Stomach (tissue), 19 donors: ENCODE measurements at places on chromosomes 13 and 19. TPM values are rescaled to one million over a fixed set of nuclear protein-coding genes. Genes with fewer than 3 reads are reported as not detected.

GRCh38 chr13:113411216-113412023, 41.9 kb downstream of the ADPRHL1 start:
- no peak for DNase-seq

DNA sequence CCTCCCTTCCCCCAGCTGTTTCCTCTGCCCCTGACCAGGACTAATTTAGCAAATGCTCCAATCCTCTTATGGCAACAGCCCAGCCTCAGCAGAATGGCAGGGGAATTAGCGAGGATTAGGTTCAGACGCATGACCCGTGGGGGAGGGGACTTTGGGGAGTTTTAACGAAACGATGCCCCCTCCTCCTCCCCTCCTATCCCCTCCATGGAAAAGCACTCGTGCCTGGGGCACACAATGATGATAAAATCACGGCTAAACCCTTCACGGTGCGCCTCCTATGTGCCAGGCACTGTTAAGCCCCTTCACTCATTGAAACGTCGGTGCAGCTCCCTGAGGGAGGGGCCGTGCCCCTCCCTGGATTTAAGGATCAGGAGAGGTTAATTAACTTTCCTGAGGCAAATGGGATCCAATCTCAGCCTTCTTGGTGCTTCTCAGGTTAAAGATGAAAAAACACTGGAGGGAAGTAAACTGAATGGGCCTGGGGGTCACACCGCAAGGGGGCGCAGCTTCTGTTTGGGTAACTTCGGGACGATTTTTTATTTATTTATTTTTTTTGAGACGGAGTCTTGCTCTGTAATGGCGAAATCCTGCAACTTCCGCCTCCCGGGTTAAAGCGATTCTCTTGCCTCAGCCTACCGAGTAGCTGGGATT, 10.1 kb upstream of the TPRX2 start:
- DNase-seq = no peak

- no peak for DNase-seq
These were observed 35.9 kb upstream of the MAB21L1 start for GRCh38 chr13:35512271-35512920.

- no peak for DNase-seq
These were observed at the start of gene KRTDAP for GRCh38 chr19:35490364-35490763. Gene KRTDAP (minus strand): TSS chr19:35490464. CDS start chr19:35490442, 22 bp downstream.

DNA sequence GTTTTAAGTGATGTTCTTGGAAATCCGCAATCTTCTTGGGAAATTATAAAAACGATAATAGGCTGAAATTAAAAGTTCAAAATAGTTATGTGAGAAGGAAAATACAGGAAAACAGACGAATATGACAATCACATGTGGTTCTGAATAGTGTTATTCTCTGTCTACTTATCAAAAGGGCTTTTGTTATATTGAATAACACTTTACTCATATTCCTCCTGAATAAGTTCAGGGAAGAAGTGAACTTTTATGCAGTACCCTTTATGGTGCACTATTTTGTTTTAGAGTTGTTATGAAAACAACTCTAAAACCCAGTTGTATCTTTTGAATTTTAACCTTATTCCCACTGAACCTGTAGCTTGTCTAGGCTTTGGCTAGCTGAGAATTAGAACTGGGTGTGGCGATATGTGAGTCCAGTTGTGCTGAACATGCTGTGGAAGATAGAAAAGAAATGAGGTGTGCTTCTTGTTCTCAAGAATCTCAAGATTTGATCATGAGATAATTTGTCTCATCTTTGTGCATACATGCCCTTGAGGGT, 384.4 kb downstream of the LMO7 start:
- no peak for DNase-seq

DNA sequence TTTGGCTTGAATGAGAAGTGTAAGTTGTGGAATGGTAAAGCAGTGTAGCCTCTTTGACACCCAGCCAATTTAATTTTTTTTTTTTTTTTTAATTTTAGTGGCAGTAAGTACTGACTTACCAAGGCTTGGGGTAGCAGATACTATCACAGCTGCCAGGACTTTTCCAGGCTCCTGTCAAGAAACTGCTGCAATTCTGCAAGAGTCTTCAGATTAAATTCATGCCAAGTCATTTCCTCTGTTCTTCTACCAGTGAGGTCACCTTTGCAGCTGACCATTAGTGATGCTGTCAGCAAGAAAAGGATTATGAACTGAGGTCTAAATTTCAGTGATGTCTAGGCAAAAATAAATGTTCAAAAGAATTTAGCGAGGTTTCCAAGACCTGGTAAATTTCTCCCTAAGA, 91.2 kb downstream of the GGACT start:
- no peak for DNase-seq

- no peak for DNase-seq
These were observed 200.5 kb downstream of the POU4F1 start for GRCh38 chr13:78402708-78403400.

GRCh38 chr13:113202912-113203311, 5.6 kb downstream of the PCID2 start:
- no peak for DNase-seq

- no peak for DNase-seq
These were observed 2.0 kb upstream of the RCBTB1 start for GRCh38 chr13:49587311-49587847.

The PRTN3 gene
- not detected for total RNA-seq

The TMIGD2 gene
- total RNA-seq = not detected

The KIR2DL1 gene
- not detected for total RNA-seq

The FFAR3 gene
- total RNA-seq = not detected

The ATP1A3 gene
- total RNA-seq = not detected

The C13orf42 gene
- not detected for total RNA-seq

The PROZ gene
- total RNA-seq = not detected

The TUBA3C gene
- total RNA-seq = not detected

The DLL3 gene
- not detected for total RNA-seq

The RASL11A gene
- total RNA-seq = 9.4 TPM

The CEACAM4 gene
- 1.8 TPM for total RNA-seq
